Thoracic aorta (tissue), 2 donors: ENCODE measurements at places on chromosomes 5 and 9.

- no peak for DNase-seq
Measured at GRCh38 chr5:65462139-65462705, 19.5 kb downstream of the ADAMTS6 start.

DNA sequence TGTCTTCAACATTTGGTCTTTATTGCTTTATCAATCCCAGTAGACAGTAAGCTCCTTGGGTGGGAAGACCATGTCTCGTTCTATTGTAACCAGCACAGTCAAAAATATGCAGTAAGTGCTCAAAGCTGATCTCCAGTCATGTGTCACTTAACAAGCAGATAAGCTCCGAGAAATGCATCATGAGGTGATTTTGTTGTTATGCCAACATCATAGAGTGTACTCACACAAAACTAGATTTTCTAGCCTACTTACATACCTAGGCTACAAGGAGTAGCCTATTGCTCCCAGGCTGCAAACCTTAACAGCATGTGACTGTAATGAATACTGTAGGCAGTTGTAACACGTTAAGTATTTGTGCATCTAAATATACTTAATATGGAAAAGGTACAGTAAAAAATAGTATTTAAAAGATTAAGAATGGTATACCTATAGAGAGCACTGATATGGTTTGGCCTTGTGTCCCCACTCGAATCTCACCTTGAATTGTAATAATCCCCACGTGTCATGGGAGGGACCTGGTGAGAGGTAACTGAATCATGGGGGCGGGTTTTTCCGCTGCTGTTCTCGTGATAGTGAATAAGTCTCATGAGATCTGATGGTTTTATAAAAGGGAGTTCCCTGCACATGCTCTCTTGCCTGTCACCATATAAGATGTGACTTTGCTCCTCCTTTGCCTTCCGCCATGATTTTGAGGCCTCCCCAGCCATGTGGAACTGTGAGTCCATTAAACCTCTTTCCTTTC is 39.8 kb upstream of the PCSK5 start:
- no peak for DNase-seq

GRCh38 chr9:103319979-103320378 is 324.8 kb downstream of the CYLC2 start:
- DNase-seq: no peak

GRCh38 chr5:33753704-33754103 is 138.1 kb downstream of the ADAMTS12 start:
- no peak for DNase-seq

DNA sequence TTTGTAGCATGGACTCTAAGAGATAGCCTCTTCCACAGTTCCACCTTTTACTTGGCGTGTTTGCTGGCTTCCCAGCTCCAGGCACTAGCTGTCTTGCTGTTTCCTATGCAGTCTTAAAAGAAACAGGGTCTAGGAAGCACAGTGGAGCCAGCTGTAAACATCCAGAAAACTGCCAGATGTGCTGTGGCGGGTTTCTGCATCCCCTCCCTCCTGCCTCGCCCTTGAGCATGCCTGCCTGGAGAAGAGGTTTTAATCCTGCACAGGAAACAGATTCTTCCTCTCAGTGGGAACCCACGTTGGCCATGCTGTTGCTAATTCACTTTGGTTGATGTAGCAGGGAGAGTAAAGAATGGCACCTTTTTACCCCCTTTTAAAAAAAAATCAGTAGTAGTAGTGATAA is 121.3 kb downstream of the RPS23 start:
- no peak for DNase-seq

GRCh38 chr5:126531543-126532120 is 63.4 kb downstream of the ALDH7A1 start:
- DNase-seq: no peak

GRCh38 chr5:171484460-171484899 is 65.0 kb downstream of the FGF18 start:
- DNase-seq: no peak

DNA sequence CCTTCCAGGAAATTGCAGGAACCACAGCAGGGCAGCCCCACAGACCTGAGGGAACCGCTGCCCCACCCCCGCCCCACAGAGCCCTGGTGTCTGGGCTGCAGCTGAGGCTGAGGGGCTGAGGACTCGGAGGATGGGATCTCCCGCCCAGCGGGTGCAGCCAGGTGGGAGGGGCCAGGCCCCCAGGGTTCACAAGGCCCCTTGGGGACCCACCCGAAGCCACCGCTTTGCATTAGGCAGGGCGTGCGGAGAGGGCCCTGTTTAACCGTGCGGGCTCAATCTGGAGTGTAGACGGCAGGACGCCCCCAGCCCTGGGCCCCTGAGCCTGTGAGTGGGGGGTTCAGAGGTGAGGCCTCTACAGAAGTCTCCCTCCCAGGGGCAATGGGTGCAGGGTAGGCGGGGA is 10.8 kb downstream of the NOTCH1 start:
- DNase-seq: no peak

DNA sequence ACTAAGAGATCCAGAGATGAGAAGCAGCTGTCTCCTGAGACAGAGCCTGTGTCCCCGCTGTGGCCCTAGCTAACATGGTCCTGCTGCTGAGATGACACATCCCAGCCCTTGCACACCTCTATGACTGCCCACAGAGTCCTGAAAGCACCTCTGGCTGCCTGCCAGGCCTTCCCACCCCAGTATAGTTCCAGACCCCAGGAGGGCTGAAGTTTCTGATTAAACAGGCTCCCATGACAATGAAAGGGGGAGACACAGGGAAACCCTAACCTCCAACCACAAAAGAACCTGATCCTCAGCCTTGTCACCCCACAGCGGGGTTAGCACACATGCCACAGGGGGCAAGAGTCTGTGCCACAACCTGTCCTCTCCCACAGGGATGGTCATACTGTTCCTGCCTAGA is 15.6 kb downstream of the CIZ1 start:
- DNase-seq: no peak

GRCh38 chr9:79633558-79633957 is 61.8 kb downstream of the TLE4 start:
- DNase-seq: no peak

DNA sequence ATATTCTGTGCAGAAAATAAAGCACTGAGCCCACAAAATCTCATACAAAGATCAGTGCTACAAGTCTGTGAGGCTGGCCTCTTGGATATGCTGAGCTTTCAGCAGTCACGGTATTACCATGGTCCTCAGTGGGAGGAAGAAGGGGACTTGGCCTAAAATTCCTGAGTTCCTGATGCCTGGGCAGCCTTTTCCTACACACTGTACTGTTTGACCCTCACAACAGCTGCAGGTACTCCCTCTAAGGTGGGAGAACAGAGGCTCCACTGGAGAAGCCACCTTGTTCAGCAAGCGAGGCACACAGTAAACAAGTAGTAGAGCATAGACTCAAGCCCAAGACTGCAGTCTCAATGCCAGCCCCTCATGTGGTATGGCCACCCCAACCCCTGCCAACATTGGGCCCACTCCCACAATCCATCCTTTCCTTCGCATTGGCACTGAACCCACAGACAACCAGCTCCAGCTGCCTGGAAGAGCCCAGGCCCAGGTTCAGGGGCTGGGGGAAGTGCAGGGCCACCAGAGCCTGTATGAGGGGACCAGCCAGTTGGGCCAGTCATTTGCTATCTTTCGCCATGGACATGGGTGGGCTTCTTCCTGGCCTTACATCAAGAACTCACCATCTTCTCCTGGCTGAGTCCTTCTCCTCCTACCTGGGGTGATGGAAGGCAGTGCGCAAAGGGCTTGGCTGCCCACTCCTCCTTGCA is 14.3 kb downstream of the ACSL6 start:
- DNase-seq: no peak

DNA sequence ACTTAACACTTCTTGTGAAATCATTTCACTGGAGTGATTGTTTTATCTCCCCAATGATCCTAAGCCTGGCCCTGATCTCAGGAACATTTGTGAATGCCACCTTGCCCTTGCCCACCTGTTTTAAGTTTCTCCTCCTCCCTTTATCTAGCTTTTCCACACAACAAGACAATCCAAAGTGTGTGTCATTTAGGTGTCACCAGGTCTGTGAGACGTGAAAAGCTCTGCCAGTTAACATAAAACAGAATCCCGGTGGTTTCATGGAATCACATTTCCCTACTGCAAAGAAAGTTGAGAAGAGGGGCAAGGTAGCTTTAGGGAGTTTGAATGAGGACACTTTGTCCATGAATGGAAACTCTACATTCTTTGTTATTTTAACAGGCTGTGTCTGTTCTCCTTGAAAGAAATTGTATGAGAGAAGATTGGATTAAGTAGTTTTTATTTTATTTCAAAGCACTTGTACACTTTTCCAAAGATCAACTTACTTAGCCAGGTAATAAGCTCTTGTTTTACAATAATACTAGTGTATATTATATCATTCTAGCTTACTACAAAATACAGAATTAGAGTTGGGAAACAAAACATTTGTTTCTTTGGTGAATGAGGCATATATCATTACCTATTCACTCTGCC is 239.0 kb downstream of the ISL1 start:
- no peak for DNase-seq

GRCh38 chr5:55620009-55620765 is 85.4 kb upstream of the PLPP1 start:
- no peak for DNase-seq

GRCh38 chr5:38536968-38537367 is 19.5 kb downstream of the LIFR start:
- DNase-seq: no peak

- no peak for DNase-seq
Measured at GRCh38 chr9:95197692-95198271, 119.7 kb downstream of the FANCC start.

GRCh38 chr5:173316339-173317020 is 11.7 kb downstream of the STC2 start:
- no peak for DNase-seq

DNA sequence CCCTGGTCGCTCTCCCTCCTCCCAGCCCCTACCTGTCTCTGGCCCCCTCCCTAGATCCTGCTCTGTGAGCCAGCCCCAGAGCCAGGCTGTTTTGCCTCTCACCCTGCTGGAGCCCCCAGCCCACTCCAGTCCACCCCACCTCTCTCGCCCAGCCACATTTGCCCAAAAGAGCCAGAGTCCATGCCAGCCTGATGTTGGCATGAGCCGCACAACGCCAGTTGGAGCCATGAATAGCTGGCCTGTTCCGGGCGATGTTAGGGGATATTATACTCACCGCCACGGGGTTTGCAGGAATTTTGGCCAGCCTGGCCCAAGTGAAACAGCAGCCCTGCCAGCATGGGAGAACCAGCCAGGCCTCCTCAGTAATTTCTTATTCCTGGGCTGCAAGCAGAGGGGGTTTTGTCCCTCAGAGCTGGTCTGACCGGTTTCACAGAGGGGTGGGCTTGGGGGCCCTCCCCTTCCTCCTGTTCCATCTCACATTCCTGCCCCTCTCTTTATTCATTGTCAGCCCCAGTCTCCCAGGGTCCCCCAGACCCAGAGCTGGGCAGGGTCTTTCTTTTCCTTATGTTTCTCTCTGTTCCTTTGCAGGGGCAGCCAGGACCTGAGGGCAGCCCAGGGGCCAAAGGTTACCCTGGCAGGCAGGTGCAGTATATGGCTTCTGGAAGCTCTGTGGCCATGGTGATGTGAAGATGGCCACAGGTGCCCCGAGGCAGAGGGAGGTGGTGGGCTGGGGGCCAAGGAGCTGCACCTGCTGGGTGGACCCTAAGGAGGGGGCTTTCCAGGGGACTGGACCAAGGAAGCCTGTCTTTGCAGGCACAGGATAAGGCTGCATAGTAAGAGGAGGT is 50.1 kb downstream of the COL27A1 start:
- peak; percentile 35 for DNase-seq

GRCh38 chr9:69919461-69920061 is 98.9 kb downstream of the CFAP95 start:
- DNase-seq: no peak

- no peak for DNase-seq
Measured at GRCh38 chr5:62596096-62596495, 17.5 kb downstream of the LRRC70 start.

GRCh38 chr9:133708246-133709014 is 29.7 kb downstream of the SARDH start:
- DNase-seq: no peak

DNA sequence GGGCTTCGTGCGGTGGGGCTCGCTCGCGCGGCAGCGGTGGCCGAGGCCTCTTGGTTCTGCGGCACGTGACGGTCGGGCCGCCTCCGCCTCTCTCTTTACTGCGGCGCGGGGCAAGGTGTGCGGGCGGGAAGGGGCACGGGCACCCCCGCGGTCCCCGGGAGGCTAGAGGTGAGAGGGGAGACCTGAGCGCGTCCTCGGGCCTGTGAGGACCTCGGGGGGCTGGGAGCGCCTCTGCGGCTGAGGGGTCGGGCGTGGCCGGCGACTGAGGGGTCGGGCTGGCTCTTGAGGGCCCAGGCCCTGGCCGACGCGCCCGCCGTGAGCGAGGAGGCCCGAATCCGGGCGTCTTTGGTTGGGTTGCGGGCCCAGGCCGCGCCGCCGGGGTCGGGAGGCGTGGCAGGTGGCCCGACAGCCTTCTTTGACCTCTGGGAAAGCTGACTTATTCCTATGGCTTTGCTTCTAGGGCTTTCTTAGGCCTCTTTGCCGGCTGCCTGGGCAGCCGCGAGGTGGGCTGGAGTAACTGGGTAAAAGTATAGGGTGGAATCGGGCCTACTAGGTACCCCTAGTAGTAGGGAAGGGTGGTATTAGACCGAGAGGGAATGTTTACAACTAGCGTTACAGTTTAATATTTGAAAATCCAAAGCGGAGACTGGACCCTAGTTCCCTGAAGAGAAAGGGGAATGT is at the start of gene CANX:
Gene CANX, plus strand, starts transcription at position 33 of the 681 bp plus-strand sequence. CDS start 6,715 bp downstream, outside the sequence.
- no peak for DNase-seq

- DNase-seq: no peak
Measured at GRCh38 chr9:70586476-70586875, 172.0 kb upstream of the KLF9 start.

DNA sequence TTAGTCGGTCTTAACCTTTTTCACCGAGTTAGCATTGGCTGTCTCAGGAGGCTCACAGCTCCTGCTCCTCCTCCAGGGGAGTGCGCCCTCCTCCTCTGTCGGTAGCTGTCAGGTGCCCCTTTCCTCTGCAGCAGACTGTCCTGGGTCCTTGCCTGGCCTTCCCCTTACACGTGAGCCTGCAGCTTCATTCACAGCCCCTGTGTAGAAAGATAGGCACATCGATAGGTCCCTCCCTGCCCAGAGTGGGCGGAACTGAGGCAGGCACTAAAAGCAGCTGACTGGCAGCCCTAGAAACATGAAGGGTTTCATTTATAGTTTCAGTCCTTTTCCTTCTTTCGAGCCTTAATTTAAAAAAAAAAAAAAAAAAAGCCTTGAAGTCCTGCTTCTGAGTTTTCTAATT is 17.2 kb downstream of the TENT4A start:
- DNase-seq: no peak

- DNase-seq: no peak
Measured at GRCh38 chr5:44495280-44495679, 106.1 kb upstream of the FGF10 start.

DNA sequence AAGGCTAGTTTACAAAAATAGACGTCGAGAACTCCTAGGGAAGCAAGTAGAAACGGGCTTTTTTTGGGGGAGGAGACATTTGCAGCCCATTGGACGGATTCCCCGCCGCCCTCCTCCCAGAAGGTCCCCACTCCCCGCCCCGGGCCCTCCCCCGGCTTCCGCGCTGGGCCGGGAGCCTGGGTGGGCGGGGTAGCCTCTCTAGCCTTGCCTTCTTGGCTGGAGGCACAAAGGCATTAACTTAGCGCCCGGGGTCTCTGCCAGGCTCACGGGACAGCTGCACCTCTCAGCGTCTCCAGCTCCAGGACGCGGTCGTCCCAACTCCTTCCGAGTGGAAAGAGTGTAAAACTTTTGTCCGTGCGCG is at the start of gene DMRTA1:
Gene DMRTA1, plus strand, starts transcription at position 236 of the 361 bp plus-strand sequence. CDS start 242 bp downstream, outside the sequence.
- peak; percentile 28 for DNase-seq

- DNase-seq: no peak
Measured at GRCh38 chr9:89657765-89658164, 53.0 kb downstream of the GADD45G start.

GRCh38 chr5:118777189-118777736 is 211.1 kb downstream of the DTWD2 start:
- DNase-seq: no peak
